ENCODE measurements at places on chromosomes 3 and 15. TPM values are rescaled to one million over a fixed set of nuclear protein-coding genes. Genes with fewer than 3 reads are reported as not detected.
A peak's percentile ranks its signal among the peaks of the same experiment; 100 is the strongest.

The FGD5 gene
- 8.7 TPM for total RNA-seq

DNA sequence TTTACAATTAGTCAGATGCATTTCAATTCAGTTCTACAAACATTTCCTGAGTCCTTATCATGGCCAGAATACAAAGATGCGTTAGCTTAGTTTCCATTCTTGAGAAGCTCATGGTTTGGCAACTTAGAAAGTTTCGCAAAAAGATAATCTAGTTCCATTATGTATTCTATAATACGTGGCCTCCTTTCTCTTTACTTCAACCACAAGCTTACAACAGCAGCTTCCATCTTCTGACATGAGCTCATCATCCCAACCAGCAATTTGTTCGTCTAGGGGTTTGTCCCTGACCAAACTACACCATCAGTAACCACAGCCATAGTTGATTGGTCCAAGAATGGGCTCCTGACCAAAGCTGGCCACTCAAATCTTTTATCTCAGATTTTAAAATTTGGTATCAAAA lies 267.6 kb upstream of the TBC1D5 start:
- no peak for DNase-seq

The SPTSSB gene
- total RNA-seq = 1.6 TPM

DNA sequence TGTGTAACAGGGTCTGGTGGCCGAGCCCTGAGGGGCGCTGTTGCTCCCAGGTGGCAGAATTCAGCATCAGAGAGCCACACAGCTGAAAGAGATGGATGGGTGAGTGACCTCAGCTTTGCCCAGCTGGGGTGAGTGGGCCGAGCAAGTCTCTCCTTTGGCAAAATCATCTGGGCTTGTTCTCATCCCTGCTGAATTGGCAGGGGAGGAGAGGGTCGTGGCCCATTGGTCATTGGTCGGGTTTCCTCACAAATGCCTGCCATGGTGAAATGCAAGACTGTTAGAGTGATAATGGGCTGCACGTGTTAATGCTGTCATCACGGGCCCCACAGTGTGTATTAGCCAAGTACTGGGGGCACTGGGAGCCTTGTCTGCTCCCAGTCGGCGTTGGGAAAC lies 15.9 kb downstream of the ABHD2 start:
- DNase-seq = no peak

The EXD1 gene
- not detected for total RNA-seq

The SEMA7A gene
- 1.8 TPM for total RNA-seq

- peak; percentile 49 for DNase-seq
Observed at GRCh38 chr3:99532246-99532645, 106.1 kb upstream of the COL8A1 start.

The POPDC2 gene
- 26.3 TPM for total RNA-seq

The C3orf20 gene
- total RNA-seq = not detected

The OCA2 gene
- total RNA-seq = 0.10 TPM

DNA sequence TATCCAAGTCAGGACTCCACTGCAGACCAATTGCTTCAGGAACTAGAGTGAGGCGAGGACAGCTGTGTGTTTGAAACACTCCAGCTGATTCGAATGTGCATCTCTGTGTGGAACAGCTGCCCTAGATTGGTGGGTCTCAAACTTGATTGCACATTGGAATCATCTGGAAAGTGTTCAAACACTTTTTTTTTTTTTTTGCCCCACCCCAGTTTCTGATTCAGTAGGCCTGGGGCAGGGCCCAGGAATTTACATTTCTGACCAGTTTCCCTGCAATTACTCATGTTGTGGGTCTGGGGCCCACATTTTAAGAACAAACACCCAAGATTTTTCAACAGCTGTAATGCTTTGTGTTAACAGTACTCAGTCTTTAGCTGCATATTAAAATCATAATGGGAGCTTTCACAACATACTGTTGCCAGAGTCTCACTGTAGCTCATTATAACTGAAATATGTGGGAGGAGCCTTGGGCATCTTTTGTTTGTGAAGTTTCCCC lies 156.6 kb downstream of the NR1D2 start:
- DNase-seq = no peak

DNA sequence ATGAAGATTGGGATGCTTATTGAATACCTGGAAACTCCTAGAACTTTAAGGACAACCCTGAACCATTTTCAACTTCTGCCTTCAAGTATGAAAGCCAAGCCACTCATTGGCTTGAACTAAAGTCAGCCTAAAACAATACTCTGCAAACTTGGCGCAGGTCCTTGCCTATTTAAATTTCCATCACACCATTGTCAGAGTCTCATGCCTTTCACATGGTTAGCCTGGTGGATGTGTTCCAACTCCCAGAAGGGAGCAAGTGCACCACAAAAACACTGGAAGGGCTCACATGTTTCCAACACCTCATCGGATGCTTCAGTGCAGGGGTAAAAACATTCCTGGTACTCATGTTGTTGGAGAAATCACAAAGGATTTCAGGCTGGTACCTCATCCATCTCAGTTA lies 511.6 kb upstream of the MDFIC2 start:
- DNase-seq = no peak

DNA sequence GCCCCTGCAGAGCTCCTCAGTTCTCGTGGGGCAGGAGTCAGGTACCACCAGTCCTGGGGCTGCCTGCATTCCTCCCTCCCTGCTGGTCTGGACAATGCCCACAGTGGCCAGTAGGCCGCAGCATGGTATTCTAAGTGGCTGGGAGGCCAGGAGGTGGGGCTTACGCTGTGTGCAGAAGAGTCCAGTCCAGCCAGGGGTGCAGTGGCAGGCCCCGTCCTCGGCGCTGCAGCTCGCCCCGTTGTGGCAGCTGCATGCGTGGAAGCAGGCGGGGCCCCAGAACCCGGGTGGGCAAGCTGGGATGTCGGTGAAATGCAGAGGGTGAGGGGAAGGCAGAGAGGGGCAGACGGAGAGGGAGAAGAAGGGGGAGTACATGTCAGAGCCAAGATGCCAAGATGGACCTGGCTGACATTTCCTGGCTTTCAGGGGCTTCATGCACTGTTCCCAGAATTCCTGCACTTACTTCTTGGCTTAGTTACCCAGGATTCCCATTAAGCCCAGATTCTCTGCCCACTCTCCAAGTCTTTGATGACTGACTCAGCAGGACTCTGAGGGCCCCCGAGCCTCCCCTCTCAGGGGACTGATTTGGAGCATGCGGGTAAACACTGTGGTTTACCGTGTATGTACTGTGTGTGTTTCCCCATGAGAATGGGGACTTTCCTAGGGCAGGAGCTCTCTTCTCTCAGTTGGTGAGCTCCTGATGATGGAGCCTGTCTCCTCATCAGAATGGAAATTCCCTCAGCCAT lies 47.5 kb downstream of the RAB11A start:
- DNase-seq = no peak

DNA sequence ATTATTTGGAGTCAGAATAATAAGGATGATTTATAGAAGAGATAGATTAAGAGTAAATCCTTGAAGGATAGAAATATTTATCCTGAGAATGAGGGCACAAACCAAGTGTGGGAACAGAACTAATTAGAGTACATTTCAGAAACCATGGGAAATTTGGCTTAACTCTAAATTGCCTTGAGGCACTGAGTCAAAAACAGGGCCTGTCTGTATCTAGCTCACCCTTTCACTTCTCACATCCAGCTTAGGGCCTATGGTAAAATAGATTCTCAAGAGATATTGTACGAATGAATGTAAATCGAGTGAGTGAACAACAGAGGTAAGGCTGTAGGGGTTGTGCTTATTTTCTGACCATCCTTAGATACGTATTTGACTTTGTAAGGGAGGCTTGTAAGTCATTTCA lies 586.1 kb upstream of the DPPA4 start:
- no peak for DNase-seq

The UQCRC1 gene
- total RNA-seq = 682 TPM

GRCh38 chr15:27172821-27173220 lies 201.8 kb downstream of the GABRG3 start:
- DNase-seq = no peak

The GRM2 gene
- 0.12 TPM for total RNA-seq

The WDR93 gene
- 0.13 TPM for total RNA-seq

- DNase-seq = no peak
Observed at GRCh38 chr3:105518806-105519418, 152.2 kb downstream of the ALCAM start.

GRCh38 chr3:37114251-37115145 lies 59.9 kb downstream of the LRRFIP2 start:
- no peak for DNase-seq

The BHLHE40 gene
- 25.2 TPM for total RNA-seq

GRCh38 chr3:148128136-148128535 lies 569.6 kb upstream of the AGTR1 start:
- DNase-seq = no peak

- no peak for DNase-seq
Observed at GRCh38 chr3:101158374-101158773, 162.0 kb downstream of the IMPG2 start.

DNA sequence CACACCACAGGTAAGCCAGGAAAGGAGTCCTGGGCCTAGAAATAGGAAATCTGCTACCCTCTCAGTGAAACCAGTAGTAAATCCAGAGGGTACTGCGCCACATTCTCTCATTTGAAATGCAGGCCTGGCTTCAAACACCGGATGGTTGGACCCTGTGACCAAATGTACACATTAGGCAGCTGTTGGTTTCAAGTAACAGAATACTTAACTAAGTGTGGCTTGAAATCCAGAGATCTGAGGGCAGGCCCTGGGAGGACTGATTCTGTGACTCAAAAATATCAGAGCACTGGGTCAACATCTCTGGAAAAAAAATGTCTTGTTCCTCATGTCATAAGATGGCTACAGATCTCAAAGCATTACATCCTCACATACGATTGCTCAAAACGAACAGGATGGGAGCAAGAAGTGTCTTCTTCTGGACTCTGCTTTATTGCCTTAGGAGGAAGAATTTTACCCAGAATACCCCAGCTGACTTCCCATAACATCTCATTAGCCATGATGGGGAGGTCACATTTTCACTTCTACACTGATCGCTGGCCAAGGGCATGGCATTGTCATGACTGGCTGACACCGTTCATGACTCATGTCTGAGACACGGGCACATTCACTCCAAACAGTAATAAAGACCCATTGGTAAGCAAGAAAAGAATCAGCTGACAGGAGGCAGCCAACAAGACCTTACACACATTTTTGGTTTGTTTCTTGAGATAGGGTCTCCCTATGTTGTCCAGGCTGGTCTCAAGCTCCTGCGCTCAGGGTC lies 166.0 kb downstream of the ARRDC4 start:
- DNase-seq = no peak

DNA sequence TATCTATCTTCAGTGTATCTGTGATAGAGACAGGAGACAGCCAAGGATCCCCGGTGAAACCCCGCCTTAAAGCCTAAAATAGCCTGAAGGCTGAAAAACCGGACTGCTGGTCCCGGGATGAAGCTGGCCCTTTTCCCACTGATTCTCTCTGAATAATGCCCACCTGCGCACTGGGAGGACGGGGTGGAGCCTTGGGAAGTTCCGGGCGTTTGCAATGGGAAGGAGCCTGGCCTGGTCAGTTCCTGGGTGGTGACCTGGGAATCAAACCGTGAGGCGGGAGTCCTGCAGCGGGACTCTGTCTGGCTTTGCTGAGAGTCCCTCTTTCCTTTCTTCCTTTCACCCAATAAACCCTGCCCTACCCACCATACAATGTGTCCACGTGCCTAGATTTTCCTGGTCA lies 157.9 kb downstream of the C3orf38 start:
- DNase-seq = no peak

The SLC28A1 gene
- 0.80 TPM for total RNA-seq

The TM4SF1 gene
- total RNA-seq = 48.7 TPM

- no peak for DNase-seq
Observed at GRCh38 chr15:83204697-83205096, 2.9 kb downstream of the HDGFL3 start.

The GPR15 gene
- total RNA-seq = 5.1 TPM

- DNase-seq = peak; percentile 63
Observed at GRCh38 chr3:50194128-50194902, 2.9 kb downstream of the GNAT1 start.

The GOLGA8O gene
- 0.69 TPM for total RNA-seq

DNA sequence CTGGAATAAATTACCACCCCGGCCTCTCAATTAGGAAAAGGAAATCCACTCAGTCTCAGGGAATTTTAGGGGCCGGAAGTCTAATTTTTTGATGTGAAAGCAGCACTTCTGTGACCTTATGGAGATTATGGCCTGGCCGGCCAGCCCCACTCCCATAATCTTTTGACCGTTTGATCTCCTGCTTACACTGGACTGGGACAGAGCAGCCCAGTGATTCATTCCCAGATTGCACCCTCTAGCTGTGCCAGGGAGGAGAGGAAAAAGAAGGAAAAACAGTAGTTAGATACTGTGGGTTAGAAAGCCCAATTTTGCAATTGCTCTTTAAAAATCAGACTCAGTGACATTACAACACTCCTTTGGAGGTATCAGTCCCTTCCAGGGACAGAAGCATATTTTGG lies 32.4 kb downstream of the GJD2 start:
- no peak for DNase-seq

DNA sequence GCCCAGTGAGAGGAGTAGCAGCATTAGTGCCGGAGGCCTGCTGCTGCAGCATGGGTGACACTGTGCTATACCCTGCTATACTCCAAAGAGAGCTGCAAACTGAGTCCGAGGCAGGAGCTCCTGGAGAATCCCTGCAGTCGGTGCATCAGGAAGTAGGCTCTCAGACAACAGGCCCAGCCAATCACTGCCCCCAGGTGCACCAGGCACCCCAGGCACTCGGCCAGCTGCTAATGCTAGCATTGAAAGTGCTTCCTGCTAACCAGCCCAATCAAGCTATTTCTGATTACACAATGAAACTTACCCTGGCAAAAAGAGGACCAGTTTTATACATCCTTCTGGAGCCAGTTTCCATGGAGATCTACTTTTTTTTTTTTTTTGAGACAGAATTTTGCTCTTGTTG lies 45.6 kb upstream of the IREB2 start:
- peak; percentile 81 for DNase-seq

DNA sequence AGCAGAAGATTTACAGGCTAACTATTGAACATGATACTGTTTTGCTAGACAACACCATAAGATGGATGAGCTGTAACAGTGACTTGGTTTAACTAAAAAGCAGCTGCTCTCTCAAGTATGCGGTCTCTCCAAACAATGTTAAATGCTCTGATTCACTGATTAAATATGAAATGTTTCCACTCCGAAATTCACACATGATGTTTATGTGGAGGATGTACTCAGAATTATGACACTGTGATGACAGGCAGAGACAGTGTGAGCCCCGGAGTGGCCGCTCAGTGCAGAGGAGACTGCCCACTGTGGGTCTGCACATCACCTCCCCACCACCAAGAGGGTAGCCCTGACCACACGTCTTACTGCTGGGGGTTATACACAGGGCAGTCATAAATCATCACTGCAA lies 83.9 kb upstream of the MEX3B start:
- DNase-seq = no peak

GRCh38 chr3:128911911-128912310 lies 32.5 kb downstream of the ACAD9 start:
- DNase-seq = no peak

The BMF gene
- 11.6 TPM for total RNA-seq

DNA sequence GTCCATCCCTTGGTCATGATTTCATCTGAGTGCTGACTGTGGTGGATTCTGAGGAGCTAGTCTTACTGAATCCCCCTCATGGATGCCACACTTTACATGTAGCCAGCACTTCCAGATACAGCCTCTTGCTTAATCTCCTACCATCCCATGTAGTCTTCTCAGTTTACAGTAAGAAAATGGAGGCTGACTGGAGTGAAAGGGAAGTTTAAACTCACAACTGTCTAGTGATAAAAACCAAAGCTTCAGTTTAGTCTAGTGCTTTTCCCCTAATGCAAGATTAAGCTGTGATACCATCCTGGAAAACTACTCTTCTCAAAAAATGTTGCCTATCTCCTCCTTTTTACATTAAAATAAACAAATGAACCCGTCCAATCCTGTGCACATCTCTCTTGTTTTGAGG lies 146.8 kb upstream of the HES1 start:
- no peak for DNase-seq

- no peak for DNase-seq
Observed at GRCh38 chr15:70243686-70244540, 146.2 kb upstream of the TLE3 start.

Measured in colonic mucosa (tissue), 4 donors.